ENCODE measurements at places on chromosomes 4 and X.

DNA sequence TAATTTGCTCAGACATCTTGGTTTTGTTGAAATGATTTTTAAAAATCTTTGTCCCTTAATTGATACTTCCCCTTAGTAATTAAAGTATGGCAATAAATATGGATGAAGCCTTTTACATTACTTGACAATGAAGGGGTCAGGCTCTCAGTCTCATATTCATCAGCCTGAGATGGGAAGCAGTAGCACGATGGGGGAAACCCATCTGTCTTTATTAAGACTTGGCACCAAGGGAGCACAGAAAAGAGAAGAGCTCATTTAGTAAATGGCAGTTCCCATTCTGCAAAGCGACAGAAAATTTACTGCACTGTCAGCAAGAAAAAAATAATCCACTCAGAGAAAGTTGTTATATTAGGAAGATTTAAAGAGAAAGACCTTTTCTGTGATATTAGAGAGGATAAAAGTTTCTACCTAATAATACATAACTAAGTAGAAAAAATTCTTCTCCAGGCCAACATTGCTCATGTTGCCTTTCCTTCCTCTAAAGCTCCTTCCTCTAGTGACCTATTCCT lies 7.9 kb upstream of the SERTM2 start:
- no peak for DNase-seq

DNA sequence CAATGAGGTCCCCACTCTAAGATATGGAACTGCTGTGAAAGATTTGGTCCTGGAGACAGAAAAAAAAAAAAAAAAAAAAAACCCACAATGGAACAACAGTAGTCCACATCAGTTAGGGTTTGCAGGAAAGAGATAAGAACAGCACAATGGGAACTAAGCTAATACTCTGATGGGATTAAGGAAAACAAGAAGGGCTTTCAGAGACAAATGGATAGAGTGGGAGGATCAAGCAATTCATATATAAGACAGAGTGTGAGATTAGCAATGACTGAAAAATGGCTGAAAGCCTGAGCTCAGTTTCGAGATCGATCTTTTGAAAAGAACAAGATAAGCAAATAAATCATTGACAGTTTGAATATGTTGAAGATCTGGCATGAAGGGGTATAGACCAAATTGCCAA lies 188.4 kb upstream of the TRPC5 start:
- peak; percentile 84 for DNase-seq

DNA sequence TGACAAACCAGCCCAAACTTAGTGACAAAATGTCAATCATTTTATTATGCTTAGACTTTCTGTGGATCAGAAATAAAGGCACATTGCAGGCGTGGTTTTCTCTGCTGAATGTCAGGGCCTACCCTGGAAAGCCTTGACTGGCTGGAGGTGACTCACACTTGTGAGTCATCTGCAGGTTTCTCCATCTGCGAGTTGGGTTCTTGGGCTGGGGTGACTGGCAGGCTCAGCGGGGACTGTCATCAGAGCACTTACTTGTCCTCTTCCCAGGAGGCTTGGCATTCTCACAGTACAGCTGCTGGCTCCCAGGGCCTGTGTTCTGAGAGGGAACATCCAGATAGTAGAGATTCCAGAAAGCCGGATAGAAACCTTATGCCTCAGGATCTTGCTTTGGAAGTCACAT lies 153.8 kb upstream of the AGA start:
- no peak for DNase-seq

GRCh38 chrX:107610667-107611066 lies 17.6 kb upstream of the PRPS1 start:
- no peak for DNase-seq

DNA sequence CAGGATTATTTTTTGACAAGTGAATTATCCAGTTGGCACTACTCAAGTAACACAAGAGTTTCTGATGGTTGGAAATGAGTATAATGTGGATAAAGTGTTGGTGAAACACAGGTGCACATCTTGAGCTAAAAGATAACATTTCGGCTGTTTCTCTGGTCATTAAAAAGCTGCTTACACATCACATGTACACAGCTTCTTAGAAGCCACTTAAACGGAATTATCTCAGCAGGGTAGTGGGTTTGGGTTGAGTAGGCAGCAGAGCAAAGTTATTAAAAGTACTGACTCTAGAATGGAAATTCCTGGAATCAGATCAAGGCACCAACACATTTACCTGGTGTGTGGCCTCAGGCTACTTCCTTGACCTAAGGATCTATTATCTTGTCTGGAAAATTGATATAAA lies 55.4 kb upstream of the RASSF6 start:
- no peak for DNase-seq

DNA sequence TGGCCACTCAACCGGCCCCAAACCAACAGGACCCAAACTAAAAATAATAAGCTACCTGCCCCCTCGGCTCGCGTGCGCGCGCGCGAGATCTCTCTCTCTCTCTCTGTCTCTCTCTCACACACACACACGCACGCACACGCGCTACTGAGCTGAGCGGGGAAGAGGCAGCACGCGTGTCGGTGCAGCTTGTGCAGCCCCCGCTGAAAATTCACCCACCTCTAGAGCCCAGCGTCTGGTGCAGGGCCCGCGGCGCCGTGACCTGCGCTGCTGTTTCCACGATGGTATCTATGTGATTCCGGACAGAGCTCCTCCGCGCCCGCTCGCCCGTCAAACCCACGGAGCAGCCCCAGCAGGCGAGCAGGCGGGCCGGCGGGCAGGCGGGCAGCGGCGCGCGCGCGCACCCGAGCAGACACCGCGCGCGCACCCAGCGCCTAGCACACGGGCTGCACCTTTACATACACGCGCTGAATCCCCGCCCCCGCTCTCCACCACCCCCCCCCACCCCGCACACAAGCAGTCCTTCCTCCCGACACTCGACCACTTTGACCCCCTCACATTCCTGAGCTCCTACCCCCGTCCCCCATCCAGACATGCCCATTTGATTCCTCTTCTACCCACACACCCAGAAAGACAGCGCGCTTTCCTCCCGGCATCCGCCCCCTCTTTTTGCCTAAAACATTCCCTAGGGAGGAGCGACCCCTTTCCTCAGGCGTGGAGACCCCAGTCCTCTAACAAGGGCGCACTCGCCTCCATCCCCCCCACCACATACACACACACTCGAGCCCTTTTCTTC lies 1.0 kb downstream of the SLITRK4 start:
- no peak for DNase-seq

- DNase-seq = peak; percentile 75
Observed at GRCh38 chr4:116358633-116359222, 726.6 kb downstream of the TRAM1L1 start.

DNA sequence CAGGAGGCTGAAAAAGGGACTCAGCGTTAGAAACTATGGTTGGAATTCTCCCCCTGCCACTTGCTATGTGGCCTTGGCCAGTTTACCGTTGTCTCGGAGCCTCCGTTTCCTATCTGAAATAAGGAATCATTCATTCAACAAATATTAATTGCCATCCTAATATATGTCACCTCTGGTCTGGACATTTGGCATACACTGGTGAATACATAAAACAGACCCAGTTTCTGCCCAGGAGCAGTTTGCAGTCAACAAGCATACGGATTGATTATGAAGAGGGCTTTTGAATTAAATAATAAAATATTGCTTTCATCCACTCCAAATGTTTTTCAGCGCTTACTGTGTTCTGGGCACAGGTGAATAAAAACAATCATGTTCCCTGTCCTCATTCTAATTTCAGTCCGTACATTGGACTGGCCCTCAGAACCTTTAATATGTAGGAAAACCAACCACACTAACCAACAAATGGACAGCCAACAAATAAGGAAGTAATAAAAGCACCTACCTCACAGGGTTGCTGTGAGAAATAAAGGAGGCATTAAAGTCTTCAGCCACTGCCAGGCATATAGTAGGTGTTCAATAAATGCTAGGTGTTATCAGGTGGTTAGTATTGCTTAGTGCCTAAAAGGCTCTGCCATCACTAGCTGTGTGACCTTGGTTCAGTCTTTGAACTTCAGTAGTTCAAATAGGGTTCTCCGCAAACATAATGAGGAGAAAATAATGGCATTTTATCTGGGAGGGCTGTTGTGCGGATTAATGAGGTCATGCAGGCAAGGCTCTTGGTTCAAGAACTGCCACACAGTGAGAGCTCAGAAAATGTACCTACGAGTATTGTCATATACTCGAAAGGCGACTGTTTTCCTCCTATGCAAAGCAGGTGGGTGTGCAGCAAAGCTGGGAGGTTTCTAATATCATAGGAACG lies 7.3 kb upstream of the GSX2 start:
- no peak for DNase-seq

DNA sequence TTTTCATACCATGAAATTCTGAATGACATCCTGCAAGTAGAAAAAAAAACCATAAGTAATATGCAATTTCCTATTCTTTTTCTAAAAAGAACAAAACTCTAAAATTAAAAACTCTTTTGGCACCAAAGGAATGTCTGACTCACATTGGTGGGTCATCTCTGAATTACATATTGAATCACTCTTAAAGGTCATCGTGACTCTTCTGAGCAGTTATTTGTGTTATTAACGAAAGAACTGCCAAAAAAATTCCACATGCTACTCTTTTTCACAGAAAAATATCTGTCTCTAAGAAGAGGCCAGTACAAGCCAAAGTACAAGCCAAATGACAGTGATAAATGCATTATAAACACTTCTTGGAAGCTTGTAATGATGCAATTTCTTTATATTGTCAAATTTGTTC lies 282.2 kb downstream of the GUCY2F start:
- no peak for DNase-seq

DNA sequence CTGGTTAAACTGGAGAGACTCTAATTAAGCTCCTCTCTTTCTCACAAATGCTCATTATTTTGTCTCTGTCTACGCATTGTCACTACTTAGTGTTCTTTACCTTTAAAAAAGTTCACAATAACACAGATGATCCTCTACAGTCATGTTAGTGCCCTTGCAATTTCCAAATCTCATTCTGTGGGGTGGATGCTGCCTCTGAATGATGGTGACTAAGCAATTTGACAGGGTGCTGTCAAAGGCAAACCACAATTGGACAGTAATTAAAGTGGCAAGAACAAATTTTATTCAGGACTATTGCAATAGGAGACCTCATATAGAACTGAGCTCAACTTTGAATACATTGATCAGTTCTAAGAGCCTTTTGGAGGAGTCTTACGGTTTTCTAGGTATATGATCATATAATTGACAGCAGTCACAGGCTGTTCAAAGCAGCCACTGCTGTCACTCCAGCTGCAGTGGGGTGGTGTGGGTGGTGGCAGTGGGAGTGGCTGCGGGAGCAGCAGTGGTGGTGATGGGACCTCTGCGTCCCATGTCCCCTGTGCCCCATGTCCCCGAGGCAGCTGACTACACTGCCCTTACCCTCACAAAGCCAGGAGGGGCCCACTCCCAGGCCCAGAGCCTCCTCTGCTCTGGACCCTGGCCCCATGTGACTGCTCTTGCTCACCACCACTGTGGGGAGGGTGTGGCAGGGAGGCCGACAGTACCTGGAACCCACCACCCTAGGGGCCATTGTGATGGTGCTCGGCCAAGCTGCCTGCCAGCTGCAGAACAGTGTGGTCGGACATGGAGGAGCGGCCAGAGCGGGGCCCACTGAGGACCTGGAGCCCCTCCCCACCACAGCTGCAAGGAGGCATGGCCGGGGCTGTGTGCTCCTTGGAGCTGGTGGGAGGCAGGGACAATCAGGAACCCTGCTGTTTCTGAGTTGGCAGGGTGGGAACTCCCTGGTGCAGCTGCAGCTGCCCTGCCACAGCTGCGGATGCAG lies 30.4 kb upstream of the PAGE1 start:
- no peak for DNase-seq

- DNase-seq = peak; percentile 61
Observed at GRCh38 chrX:40474205-40474626, 106.6 kb upstream of the ATP6AP2 start.

DNA sequence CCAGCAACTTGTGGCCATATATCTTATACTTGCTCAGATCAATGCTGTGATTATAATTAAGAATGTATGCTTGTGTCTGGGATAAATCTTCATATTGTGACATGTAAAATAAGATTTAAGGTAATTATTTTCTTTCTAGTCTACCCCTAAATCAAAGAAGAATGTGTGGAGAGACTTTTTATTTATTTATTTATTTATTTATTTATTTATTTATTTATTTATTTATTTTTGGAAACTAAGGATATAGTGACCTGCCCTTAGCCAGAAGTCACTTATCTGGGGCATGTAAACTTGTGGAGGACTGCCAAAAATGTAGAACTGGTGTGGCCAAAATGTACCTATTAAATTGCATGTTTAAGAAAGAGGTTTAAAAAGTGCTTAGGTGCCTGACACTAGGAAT lies 144.3 kb downstream of the BEND2 start:
- DNase-seq = no peak

DNA sequence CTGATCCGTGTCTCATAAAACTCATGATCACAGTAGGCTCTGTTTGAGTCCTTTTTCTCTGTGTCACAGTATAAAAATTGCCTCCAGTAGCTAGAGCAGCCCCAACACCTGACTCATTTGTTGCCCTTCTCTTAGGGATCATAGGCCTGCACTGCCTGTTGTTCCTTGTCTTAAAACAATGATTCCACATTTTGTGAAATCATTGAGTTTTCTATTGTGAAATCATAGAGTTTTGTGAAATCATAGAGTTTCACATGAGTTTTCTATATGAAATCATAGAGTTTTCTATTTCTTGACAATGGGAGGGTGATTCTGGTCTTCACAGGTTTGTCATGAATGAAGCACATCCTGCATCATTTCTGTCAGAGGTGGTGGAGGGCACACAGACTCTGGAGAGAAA lies 239.9 kb downstream of the GASK1B start:
- DNase-seq = no peak

Measured in HAP-1 (cell line).